ENCODE measurements at places on chromosomes 12 and 14.
A peak's percentile ranks its signal among the peaks of the same experiment; 100 is the strongest.

- no peak for DNase-seq
Measured at GRCh38 chr14:55298500-55298822, 27.2 kb downstream of the FBXO34 start.

GRCh38 chr12:20368114-20368650 is at the start of gene PDE3A:
Gene PDE3A, plus strand, starts transcription at chr12:20368537. Its CDS starts 748 bp downstream, at chr12:20369285.
- peak; percentile 92 for DNase-seq

- no peak for DNase-seq
Measured at GRCh38 chr12:728781-729180, 23.6 kb upstream of the WNK1 start.

DNA sequence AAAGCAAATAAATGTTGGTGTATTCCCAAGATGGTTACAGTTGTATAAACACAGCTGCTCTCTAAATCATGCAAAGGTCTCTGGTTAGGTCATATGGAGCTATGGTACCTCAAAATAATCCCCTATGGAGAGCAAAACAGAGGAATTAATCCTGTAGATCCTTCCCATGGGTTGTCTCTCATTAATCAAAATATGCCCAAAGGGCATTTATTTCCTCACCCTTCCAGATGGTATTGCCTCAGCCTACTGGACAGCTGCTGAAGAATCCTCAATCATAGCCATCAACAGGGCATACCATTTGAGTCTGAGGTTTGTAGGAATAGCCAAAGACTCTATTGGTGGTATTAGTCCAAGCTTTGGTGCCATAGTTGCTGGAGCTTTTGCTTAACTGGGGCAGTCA is 360.9 kb downstream of the RPL10L start:
- no peak for DNase-seq

- DNase-seq, result no peak
Measured at GRCh38 chr12:113443030-113443539, 20.9 kb downstream of the SDSL start.

- no peak for DNase-seq
Measured at GRCh38 chr12:33663000-33663654, 223.5 kb upstream of the SYT10 start.

DNA sequence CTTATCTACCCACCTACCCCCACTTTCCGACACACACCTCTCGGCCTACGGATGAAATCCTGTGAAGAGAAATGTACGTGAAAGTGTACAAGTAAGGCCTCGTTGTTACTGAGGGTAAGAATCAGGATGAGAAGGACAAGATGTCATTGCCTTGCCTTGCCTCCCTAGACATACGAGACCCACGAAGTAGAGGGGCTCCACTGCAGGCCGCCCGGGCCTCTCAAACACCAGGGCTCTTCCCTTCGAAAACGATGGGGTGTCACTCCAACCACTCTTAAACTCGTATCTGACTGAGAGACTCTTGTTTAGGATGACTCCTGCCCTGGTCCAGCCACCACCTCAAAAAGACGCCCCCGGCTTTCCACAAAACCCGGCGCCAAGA is 498 bp downstream of the RACGAP1 start:
- peak; percentile 36 for DNase-seq

- DNase-seq, result no peak
Measured at GRCh38 chr14:89343356-89343755, 73.7 kb downstream of the FOXN3 start.

DNA sequence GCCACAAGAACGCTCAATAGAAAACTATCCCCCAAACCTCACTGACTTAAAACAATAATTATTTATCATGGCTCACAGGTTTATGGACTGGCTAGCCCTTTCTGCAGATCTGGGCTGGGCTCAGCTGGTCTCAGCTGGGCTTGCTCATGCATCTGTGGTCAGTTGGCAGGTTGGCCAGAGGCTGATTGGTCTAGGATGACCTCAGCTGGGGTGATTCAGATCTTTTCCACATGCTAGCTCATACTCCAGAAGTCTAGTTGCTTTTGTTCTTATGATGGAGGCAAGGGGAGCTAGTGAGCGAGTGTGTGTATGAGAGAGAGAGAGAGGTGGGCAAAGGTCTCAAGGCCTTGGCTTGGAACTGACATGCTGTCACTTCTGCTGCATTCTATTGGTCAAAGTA is 181.2 kb upstream of the NRXN3 start:
- DNase-seq, result no peak

GRCh38 chr12:130537655-130538054 is 178.4 kb downstream of the RIMBP2 start:
- DNase-seq, result no peak

- DNase-seq, result peak; percentile 63
Measured at GRCh38 chr12:94553130-94553519, 93.5 kb upstream of the CEP83 start.

DNA sequence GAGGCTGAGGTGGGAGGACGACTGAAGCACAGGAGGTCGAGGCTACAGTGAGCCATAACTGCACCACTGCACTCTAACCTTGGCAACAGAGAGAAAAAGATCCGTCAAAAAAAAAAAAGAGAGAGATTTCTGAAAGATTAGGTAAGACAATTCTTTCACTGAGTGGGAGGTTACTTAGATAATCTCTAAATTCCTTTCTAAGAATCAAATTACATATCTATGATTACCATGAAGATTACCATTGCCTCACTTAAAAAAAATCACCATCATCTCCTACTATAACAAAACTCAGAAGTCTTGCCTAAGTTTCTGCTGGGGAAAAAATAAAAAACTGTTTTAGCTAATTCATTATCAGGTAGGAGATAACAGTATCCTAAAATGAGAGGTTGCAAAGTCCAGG is 366.7 kb downstream of the DUSP6 start:
- DNase-seq, result peak; percentile 43

DNA sequence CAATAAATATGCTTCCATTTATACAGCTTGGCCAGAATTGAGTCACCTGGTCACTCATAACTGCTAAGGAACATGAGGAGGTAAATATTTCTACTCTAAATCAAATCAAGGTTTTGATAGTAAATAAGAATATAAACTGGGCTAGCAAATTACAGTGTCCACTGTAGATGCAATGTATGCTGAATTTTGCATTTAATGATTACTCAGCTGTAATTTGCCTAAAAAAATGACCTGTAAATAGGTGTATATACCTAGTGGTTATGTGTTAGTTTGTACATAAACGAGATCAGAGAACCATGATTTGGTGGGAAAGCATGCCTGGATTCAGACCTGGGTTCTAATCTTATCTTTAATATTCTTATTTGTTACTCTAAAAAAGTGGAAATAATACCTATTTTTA is 76.6 kb upstream of the CNTN1 start:
- no peak for DNase-seq

- peak; percentile 42 for DNase-seq
Measured at GRCh38 chr12:67853204-67853603, 136.0 kb upstream of the IFNG-AS1 start.

DNA sequence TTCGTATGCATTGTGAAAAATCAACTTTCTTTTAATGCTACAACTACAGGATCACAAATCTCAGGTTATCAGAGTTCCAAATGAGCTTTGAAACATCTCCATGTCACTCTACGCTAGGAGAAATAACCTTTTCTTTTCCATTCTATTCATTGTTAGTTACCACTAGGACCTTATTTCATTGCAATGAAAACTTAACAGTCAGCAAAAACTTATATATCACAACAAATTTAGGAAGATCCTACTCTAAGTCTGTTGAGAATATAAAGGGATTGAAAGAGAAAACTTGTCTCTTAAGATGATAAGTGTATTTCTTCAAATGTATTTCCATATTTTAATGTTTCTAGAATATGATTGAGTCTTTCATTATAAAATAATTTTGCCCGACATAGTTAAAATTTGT is 539.1 kb downstream of the TMTC2 start:
- DNase-seq, result no peak

- no peak for DNase-seq
Measured at GRCh38 chr14:24979725-24980239, 70.2 kb downstream of the STXBP6 start.

DNA sequence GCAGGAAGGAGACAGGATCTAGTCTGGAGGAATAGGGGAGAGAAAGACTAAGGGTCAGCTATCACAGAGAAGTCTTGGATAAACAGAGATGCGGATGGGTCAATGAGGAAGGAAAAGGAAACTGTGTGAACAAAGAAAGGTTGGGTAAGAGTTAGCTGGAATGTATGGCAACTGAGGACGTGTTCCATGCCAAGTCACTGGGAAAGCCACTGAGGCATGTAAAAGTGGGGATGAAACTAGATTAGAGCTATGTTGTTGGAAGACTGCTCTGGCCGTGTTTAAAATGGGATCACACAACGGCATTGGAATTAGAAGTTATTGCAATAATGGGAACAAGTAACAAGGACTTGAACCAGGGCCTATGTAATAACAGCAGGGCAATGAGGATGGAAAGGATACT is 3.9 kb upstream of the NR2C1 start:
- DNase-seq, result peak; percentile 20

GRCh38 chr12:117098361-117099217 is 627 bp downstream of the TESC start:
- DNase-seq, result peak; percentile 13

GRCh38 chr12:70252832-70253231 is 9.6 kb downstream of the CNOT2 start:
- peak; percentile 11 for DNase-seq

- no peak for DNase-seq
Measured at GRCh38 chr12:112939761-112940381, 1.6 kb downstream of the OAS3 start.

DNA sequence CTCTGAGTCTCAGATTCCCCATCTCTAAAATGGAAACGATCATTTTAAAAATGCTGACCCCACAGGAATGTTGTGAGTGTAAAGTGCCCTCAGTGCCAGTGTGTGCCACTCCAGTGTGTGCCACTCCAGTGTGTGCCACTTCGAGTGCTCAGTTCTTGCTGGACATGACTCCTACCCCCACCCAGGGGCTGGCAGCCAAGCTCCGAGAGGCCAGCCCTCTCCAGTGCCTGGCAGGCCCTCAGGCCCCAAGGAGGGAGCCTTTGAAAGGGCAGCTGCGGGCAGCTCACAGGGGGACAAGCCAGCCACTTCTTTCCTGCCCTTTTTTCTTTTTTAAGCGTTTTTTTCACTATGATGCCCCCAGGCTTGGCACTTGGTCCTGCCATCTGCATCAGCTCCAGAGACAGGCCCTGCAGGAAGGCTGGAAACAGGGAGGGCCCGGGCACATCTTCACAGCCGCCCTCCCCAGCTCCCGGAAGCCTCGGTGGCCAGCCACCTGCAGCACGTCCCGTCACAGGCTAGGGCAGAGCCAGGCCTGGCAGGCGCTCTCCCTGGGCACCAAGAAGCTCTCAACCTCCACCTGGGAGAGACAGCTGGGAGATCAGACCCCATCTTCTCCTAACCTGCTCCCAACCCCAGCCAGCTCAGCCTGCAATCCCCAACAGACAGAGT is 29.8 kb downstream of the NCOR2 start:
- no peak for DNase-seq

- DNase-seq, result peak; percentile 84
Measured at GRCh38 chr12:40253936-40254335, 29.1 kb downstream of the LRRK2 start.

DNA sequence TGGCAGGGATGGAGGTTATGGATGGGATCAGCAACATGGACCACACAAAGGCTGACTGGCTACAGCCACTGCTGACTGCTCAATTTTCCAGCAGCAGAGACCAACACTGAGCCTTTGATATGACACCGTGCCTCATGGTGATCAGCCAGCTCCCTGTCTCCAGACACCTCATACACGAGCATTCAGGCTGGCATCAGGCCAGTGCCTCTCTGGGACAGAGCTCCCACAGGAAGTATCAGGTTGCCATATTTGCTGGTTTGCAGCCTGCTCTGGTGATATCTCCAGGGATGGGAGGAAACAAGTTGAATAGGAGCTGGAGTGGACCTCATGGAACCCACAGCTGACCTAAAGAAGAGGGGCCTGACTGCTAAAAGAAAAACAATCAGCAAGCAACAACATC is 471.2 kb upstream of the ATXN7L3B start:
- DNase-seq, result no peak

GRCh38 chr12:48482930-48483329 is 632 bp downstream of the C12orf54 start:
- no peak for DNase-seq

- no peak for DNase-seq
Measured at GRCh38 chr12:1877169-1877878, 41.1 kb downstream of the CACNA2D4 start.

GRCh38 chr12:110561471-110562201 is 21.5 kb downstream of the PPTC7 start:
- DNase-seq, result peak; percentile 79

DNA sequence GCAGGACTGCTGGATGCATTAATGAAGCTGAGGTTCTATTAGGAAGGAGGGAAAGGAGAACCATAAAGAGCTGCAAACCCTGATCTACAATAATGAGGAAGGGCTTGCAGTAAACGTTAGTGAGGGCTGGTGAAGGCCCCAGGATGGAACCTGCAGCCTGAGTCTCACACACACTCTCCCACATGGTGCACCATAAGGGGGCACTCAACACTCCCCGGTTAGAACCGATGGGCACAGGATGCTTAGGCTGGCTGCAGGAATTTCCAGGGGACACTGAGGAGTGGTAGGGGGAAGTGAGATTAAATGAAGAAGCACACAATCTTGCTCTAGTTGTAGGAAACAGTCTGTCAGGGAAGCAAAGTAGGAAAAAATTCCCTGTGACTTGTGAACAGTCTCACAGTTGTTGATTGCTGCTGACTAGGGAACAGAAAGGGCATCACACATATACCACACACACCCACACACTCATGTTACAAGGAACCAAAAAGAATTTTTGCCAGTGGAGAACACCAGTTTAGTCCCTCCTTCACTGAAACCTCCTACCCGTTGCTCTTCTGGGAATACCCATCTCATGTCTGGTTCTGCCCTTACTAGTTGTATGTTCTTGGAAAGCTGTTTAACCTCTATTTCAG is 56.2 kb upstream of the FERMT2 start:
- no peak for DNase-seq

DNA sequence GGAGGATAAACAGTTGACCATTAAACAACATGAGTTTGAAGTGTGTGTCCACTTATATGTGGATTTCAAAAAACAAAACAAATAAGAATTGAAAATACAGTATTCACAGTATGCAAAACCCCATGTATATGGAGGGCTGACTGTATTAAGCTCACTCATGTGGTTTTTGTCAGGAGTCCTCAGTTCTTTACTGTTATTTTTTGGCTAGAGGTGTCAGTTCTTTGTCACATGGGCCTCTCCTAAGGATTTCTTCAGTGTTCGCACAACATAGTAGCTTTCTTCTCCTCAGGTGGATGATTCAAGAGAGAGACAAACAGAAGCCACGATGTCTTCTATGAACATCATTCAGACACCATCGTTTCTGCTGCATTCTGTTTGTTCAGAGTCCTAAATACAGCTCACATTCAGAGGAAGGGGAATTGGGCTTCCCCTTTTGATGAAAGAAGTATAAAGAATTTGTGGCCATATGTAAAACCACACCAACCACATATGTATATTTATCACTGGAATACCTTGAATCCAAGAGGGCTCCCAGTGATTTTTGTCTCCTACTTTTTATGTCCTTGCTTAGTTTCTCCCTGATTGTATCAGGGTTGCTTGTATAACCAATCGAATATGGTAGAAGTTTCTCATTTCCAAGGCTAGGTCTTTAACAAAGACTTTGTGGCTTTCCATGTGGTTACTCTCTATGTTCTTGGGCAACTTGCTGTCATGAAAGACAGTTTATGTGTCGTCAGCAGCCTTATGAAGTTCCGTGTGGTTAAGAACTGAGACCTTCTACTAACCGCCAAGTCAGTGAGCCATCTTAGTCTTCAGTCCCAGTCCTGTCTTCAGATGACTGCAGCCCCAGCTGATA is 18.9 kb downstream of the MNAT1 start:
- no peak for DNase-seq

- DNase-seq, result no peak
Measured at GRCh38 chr14:71891970-71892369, 40.3 kb upstream of the RGS6 start.

GRCh38 chr12:123097561-123098084 is 53.3 kb downstream of the PITPNM2 start:
- no peak for DNase-seq
